ENCODE measurements at places on chromosomes 1 and 21.
A peak's percentile ranks its signal among the peaks of the same experiment; 100 is the strongest.

DNA sequence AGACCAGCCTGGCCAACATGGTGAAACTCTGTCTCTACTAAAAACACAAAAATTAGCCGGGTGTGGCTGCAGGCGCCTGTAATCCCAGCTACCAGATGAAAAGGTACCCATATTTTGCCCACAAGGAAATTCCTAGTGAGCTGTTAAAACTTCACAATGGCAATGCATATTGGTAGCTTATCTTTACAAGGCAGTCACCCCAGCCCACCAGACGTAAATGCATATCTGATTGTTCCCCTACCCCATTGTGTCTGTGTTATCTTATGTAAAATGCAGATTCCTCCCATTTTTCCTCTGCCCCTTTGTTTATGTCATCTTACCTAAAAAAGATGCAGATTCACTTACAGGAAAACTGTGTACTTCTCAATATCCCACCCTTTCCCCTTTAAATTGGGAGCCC, 103.1 kb upstream of the SLC2A1 start:
- DNase-seq = no peak

DNA sequence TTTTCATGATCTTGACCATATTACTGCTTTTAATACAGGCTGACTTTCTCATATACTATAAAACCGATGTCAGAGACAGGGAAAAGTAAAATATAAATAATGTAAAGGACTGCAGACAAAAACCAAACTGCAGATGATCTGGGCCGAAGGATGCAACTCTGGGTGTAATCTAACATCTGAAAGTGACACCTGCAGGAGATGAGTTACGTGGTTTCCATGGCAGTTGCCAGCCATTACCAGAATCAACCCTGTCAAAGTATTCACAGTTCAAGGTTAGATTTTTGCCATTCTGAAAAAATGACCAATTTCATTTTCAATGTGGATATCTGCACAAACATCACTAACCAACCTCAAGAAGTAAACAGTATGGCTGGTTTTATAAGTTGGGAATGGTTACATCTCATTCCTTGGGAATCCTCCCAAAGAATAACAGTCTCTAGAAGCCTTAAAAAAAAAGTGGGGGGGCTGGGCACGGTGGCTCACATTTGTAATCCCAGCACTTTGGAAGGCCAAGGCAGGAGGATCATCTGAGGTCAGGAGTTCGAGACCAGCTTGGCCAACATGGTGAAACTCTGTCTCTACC, 27.7 kb downstream of the DNAJC11 start:
- DNase-seq = no peak

DNA sequence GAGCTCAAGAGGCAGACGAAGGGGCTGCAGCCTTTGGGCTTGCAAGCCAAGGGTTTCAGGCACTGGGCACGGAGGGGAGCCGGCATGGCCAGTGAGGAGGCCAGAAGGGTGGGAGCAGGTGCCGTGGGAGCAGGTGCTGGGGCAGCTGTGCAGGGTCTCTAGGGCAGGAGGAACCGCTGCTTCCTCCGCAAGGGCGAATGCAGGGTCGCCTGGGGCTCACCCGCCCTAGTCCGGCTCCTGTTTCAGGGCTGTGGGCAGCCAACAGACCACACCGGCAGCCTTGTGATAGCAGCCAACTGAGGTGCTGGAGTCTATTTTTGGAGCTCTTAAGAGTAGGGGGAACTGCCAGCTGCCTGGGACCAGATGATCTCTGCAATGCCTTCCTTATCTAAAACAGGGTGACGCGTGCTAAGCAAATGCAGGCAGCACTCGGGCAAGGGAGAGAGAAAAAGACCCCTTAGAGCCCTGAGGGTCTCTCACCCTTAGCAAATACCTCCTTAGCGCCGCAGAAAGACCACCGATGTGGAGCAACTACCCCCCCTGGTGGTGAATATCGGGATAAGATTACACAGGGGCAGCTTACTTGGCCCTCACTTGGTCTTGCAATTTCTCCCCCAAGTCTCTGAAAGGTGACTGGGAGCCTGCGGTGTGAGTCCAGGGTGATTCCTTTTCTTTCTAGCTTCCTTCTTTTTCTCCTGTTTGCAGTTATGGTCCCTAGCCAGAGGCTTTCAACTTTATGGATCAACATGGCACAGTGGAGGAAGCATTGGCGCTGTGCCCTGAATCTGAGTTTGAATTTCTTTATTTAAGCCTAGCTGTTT, 20.7 kb upstream of the MAPKAPK2 start:
- DNase-seq = peak; percentile 76

DNA sequence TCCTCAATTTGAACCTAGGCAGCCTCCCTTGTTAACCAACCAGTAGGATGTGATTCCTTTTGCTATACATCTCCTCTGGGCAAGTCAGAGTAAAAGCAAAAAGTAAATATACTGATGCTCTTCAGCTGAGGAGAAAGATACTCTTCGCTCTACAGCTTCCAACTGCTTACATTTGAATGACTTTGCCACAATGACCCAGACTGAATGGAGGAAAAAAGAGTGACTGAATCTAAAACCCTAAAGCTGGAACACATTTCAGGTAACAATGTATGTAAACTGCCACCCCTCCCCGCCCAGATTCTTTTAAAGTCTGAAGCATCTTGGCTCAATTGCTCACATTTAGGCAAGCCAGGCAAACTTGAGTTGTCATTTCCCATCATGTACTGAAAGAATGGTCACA, 46.1 kb downstream of the SLC16A1 start:
- no peak for DNase-seq

- DNase-seq = peak; percentile 4
Measured at GRCh38 chr1:47761974-47762373, 235.2 kb downstream of the TRABD2B start.
